ENCODE measurements at places on chromosomes 4 and X.

DNA sequence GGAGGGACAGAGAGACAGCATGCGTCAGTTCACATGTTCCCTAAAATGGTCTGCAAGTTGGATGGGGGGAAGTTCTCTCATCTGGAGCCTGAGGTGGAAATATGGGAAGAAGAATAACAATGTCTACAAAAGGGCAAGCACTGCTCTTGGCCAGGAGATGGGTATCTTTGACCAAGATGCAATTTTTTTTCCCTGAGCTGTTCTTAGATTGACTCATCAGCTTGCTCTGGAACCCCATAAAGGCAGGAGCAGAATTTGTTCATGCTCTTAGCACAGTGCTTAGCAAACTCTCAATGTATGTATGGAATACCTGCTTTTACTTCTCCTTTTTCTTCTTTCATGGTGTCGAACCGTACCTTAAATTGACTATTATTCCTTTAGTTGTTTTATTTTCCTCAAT lies 90.5 kb upstream of the ZNF827 start:
- DNase-seq = no peak

DNA sequence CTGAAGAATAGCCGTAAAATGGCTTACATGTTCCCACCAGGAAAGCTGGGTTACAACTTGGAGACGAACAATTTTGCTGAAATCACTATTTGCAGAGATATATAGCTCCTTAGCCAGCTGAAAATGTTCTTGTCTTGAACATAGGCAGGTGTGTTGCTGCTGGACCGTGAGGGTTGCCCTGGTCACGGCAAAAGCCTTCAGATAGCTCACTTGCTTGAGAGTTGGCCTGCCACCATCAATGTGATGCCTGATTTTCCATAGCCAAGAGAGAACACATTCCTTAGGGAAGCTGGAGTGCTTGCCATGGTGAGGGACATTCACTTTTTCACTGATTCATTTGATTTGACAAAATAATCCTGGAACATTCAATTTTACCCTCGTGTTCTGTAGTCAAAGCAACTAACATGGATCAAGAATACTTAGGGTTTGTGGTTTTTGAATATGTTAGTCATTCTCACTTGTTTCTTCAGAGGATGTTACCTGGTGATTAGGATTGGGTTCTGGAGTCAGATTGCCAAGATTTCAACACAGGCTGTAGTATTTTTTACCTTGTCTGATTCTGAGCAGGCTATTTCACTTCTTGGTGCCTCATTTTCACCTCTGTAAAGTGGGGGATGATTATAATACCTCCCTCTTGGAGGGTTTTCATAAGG lies 536.9 kb downstream of the RAPGEF2 start:
- DNase-seq = no peak

GRCh38 chrX:131317326-131317725 lies 28.2 kb upstream of the IGSF1 start:
- DNase-seq = no peak

GRCh38 chr4:120771907-120772306 lies 150.6 kb downstream of the PRDM5 start:
- DNase-seq = no peak

GRCh38 chr4:156663663-156664062 lies 307.9 kb downstream of the PDGFC start:
- no peak for DNase-seq

- DNase-seq = no peak
Measured at GRCh38 chr4:150567070-150567469, 14.9 kb upstream of the MAB21L2 start.

DNA sequence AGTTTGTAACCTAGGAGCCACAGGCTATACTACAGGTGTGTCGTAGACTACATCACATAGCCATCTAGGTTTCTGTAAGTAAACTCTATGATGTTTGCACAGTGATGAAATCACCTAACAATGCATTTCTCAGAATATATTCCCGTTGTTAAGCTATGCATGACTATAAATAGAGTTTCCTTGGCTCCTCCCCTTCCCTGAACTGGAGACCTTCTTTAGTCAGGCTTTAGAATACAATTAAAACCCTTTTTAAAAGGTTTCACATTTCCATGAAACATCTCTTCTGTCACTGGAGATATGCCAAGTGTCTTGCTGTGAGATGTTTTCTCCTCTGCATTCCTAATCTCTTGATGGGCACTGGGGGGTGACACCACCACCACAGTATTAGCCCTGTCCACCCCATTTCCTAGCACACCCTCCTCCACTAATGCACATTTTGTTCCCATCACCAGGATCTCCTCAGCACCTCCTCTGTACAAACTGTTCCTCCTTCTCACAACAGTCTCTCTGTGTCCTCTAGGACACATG lies 334.6 kb upstream of the CPEB2 start:
- no peak for DNase-seq

- DNase-seq = no peak
Measured at GRCh38 chr4:152176627-152177214, 359.2 kb downstream of the FBXW7 start.

DNA sequence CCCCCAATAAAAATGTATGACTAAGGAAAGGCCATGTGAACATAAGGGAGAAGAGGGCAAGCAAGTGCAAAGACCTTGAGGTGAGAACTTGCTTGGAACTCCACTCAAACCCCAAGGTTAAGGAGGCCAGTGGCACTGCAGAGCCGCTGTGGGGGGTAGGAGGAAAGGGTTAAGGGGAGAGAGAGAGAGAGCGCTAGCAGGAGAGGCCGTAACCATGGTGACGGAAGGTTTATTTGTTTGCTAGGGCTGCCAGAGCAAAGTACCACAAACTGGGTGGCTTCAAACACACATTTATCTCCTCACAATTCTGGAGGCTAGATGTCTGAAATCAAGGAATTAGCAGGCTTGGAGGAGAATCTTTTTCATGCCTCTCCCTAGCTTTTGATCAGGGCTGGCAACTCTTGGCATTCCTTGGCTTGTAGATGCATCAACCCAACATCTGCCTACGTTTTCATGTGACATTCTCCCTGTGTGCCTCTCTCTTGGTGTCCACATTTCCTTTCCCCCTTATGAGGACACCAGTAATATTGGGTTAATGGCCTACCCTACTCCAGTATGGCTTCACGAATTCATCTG lies 35.2 kb downstream of the SMIM20 start:
- no peak for DNase-seq

- DNase-seq = no peak
Measured at GRCh38 chr4:112069110-112069509, 76.1 kb upstream of the FAM241A start.

GRCh38 chrX:39247536-39247935 lies 446.3 kb downstream of the MID1IP1 start:
- DNase-seq = no peak

DNA sequence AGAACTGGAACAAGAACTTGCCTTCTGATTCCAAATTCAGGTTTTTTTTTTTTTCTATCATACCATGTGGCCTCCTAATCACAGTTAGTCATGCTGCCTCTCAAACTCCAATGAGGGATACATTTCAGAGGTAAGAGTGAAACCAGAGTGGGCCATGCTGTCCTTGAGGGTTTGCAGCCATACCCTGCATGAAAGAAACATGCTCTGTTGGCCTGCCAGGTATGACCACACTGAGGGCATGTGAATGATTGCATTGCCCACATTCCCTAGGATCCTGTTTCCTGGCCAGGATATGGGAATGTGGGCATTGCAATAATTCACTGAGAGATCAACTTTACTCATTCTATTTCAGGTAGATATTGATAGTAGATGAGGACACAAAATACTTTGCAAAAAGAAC lies 56.4 kb upstream of the DDIT4L start:
- DNase-seq = no peak

- DNase-seq = no peak
Measured at GRCh38 chrX:69555481-69556041, 51.4 kb downstream of the NALF2 start.

GRCh38 chr4:185201977-185202962 lies 1.5 kb downstream of the CFAP97 start:
- peak; percentile 49 for DNase-seq

DNA sequence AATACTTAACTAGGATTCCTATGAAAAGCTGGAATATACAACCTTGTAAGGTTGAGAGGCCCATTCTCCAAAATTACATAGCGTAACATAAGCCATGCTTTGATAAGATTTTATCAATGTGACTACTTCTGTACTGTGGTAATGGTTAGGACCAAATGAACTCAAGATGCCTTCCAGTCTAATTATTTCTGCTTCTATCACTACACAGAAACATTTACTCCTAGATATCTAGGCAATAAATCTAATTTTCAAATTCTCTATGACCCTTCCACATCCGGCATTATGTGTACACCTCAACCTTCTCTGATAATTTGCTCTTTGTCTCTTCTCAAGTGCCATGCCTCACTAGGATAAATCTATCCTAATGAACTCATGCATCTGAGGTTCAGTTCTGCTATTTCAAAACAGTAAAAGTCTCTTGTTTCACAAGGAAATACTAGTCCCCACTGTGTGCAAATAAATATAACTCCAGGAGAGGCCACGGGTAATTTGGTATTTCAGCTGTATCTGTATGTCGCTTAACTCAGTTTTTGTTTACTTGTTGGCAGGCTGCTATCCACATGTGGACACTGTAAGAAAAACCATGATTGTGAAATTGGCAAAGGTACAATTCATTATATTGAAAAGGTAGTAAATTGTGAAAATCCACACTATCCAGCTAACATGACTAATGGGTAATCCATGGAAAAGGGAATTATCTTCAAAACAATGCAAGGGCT lies 93.3 kb downstream of the PRDM5 start:
- DNase-seq = no peak

Data from effector CD4-positive, alpha-beta T cell (primary cell).